ENCODE measurements at places on chromosomes 3 and 15.
A peak's percentile ranks its signal among the peaks of the same experiment; 100 is the strongest.

DNA sequence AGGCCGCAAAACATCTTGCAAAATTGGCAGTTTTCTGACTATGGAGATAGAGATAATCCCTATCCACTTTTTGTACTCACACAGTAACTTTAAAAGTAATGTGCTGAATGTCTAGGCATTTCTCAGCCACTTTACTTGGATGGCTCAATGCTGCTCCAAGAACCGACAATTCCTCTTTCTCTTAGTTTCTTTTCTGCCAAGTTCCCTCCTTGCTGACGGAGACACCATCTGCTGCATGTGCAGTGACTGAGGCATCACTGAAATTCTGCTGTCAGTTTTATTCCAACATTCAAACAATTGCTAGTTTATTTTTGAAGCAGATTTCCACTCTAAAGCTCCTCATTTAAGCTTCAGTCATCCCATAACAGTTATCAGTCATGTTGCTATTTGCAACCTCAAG lies 116.0 kb upstream of the RBMS3 start:
- DNase-seq: no peak

DNA sequence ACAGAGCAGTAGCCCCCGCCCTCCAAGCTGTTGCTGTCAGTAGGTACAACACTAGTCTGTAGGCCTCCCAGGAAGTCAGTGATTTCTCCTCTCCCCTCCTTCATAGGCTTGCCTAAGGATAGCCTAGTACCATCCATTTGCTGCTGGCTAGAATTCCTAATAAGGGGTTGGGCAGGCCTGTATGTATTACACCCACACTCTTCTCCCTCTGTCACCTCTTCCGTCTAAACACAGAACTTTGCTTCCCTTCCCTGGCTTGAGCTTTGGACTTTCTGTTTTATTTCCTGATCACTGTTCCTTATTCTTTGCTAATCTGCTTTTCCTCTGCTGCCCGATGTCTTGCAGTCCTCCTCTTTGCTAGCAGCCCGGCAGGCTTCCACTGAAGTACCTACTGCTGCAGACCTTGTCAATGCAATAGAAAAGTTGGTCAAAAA lies 93.4 kb upstream of the UMPS start:
- DNase-seq: no peak

DNA sequence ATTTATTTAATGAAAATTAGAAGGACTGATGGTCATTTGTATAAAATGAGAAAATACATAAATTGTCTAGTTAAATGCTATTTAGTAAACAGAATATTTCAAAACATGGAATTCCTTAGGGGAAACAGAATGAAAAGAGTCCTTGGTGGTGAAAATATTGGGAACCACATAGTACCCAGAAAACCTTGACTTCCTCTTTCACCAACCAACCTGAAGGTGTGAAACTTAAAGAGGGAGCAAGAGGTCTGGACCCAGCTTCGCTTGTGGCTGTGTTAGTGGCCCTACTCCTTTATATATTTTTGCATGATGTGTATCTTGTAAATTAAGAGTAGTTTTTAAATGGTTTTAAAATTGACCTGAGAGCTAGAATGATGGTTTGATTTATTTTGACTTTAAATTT lies 64.2 kb downstream of the MAP2K5 start:
- no peak for DNase-seq

GRCh38 chr3:14306142-14306541 lies 96.3 kb upstream of the SLC6A6 start:
- no peak for DNase-seq

DNA sequence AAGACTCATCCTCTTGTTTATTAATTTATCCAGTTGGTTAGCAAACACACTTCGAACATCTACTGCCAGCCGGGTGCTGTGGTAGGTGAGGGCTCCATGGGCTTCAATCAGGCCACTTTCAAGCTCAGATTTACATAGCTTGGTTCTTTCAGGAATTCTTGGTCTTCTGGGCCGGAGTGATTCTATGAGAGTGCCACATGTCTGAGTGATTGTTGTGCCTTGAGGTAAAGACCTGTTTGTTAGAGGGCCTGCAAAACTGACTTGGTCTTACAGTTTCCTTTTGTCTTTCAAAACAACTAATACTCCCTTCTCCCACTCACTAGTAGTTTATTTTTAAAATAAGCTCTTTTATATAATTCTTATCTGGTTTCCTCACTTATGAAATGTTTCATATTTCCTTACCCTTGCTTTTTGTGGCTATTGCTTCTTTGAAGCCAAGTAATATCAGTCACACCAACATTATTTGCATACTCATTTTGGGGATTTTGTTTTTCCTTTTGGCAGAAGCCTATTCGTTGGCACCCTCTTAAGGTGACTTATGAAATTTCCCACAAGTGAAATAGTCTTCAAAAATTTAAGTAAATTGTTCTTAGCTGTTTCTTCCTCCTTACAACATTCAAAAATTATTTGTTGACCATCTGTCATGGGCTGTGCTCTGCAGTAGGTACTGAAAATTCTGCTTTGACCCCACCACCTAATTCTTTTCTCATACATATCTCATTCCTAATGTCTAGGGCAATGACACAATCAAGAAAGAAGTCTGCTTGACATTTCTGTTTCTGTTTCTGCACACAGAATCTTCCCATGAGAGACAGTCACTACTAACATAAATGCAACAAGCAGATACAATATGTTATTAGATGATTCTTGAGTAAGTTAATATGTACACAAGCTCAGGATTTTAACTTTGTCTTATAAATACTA lies 120.2 kb downstream of the LRRC28 start:
- DNase-seq: no peak

DNA sequence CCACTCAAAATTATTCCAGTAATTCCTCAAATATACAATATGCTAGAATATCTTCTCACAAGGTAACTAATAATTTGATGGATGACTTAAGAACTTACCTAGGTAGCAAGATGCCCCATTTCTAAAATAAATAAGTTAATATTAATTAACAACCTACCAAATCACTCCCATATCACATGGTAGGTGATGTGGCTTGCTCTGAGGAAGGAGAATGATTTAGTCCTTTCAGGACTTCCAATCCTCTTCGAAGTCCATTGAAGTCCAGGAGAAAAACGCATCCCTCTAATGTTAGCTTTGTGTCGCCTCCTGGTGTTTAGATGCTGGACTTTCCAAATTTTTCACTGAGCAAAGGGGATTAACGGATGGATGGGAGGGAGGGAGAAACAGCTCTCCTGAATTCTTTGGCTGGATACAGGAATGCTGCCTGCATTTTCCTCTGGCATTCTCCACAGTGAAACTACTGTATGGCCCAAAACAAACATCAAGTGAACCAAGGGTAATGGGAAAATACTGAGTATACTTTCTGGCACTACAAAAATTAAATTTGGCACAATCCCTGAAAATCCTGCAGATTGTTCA lies 58.6 kb downstream of the PRICKLE2 start:
- DNase-seq: peak; percentile 64

- no peak for DNase-seq
Measured at GRCh38 chr3:46105306-46105919, 78.1 kb upstream of the XCR1 start.

DNA sequence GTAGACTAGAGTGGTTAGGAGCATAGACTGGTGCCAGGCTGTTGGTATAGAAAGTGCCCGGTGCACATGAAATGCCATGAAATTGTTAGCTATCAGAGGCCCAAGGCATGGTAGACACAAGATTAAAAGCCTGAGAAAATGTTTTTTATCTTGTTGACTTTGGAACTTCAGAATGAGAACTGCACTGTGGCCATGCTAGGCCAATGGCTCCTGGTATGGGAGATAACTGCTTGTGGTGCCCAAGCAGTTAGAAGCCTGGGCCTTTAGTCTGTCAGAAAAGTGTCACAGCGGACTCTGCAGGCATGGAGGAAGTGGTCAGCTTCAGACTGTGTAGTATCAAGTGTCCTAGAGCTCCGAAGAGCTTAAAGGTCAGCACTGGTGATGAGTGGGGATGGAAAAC lies 11.9 kb downstream of the FYCO1 start:
- no peak for DNase-seq

DNA sequence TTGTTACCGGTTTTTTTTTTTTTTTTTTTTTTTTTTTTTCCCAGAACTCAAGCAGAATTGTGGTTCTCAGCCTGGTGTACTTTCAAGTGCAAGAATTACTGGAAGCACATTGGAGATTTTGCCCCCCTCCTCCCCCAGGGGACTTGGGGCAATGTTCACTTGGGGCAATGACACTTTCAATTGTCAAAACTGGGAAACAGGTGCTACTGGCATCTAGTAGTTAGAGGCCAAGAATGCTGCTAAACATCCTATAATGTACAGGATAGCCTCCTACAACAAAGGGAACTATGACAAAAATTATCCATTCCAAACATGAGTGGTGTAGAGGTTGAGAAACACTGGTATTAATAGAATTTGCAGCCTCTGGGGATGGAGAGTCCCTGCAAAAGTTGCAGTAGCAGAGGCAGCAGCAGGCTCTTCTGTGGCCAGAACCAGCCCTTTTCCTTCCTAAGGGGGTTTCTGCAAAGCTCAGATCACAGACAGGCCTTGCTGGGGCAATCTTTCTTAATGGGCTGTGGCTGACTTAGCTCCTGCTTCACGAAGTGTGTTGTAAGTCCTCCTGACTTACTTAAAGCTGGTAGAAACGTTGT lies 144.3 kb upstream of the MRPS22 start:
- no peak for DNase-seq

GRCh38 chr3:49781415-49782199 lies 4.7 kb downstream of the IP6K1 start:
- DNase-seq: no peak

- DNase-seq: no peak
Measured at GRCh38 chr15:48708641-48709040, 63.1 kb upstream of the FBN1 start.

GRCh38 chr3:127458696-127459604 lies 131.6 kb downstream of the TPRA1 start:
- peak; percentile 72 for DNase-seq

GRCh38 chr3:17640466-17640865 lies 102.0 kb downstream of the TBC1D5 start:
- no peak for DNase-seq

DNA sequence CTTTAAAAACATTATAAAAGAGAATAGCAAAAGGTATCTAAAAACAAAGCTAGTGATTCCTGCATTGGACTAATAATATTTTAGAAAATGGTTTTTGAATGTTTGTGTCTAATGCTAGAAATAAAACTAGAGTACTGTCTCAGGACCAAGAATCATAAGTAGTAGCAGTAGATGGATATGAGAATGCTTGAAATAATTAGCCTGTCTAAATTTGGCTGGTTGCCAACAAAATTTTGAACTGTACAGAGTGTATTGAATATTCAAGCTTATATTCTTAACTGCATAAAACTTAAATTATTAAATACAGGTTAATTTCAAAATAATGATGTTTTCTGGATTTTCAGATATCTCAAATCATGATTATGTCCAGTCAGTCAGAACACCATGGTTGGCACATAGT lies 14.0 kb downstream of the ABHD5 start:
- DNase-seq: no peak

- DNase-seq: no peak
Measured at GRCh38 chr3:85837402-85837801, 878.6 kb downstream of the CADM2 start.

DNA sequence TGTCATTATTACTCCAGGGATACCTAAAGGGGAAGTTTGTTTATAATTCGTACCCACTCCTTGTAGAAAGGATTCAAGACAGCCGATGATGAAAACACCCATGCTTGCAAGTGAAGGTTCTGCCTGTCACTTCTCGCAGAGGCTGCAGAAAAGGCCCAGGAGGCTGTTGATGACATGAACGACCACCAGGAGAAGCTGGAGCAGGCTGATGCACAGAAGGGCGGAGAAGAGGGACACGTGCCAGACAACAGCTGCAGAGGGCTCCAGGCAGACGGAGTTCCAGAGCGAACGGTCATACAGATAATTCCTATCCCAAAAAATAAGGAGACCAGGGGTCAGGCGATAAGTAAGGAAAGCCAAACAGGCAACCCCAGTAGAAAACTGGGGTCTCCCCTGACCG lies 5.7 kb upstream of the DYNLT2B start:
- no peak for DNase-seq

GRCh38 chr3:35409991-35410390 lies 229.3 kb upstream of the ARPP21 start:
- no peak for DNase-seq

GRCh38 chr15:72199721-72200212 lies 2.2 kb upstream of the GRAMD2A start:
- DNase-seq: peak; percentile 66

- DNase-seq: no peak
Measured at GRCh38 chr3:184440151-184440550, 60.3 kb downstream of the CHRD start.

GRCh38 chr15:93420050-93420452 lies 331.0 kb upstream of the RGMA start:
- no peak for DNase-seq

GRCh38 chr15:74381481-74381880 lies 14.0 kb upstream of the CYP11A1 start:
- DNase-seq: no peak

GRCh38 chr3:28901018-28901417 lies 379.9 kb upstream of the RBMS3 start:
- no peak for DNase-seq

DNA sequence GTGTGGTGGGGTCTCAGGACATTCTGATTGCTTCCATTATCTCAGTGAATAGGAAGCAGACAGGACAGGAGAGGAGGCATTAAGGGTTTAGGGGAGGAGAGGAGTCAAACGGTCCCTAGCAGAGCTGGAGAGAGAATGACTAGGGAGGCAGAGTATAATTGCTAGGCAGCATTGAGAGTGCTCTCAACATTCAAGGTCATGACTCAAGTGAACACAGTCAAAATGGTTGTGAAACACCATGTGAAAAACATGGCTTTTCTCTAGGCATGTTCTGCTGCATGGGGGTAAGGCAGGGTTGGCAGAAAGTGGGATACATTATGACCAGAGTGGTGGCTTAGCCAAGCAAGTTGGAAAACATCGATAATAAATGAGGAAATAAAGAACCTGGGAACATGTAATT lies 19.5 kb upstream of the HRH1 start:
- DNase-seq: no peak

DNA sequence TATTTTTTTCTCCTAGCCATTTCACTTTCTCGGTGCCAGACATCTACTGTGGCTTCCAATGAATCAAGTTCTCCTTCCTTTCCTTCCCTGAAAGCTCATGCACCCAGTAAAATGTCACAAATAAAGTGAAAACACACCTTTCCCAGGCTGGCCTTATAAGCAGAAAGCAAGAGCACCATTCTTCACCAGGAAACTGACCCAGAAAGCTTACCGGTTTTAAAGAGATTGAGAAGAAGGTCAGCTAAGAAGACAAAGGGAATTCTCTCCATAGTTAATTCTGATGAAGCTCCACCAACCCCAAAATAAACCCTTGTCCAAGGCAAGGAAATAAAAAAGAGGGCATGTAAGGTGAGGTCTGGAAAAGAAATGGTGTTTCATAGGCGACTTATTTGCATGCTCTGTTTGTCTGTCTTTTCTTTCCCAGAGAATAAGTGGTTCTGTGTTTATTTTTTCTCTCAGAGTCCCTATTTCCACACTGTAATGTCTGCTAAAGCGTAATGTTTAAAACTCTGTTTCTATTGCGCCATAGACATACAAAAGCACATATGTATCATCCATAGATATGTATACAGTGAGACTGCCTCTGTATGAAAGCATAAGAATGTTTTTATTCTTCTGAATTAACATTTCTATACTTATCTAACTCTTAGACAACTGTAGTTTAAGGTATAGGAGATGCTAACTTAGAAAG lies 2.8 kb downstream of the LSAMP start:
- no peak for DNase-seq

GRCh38 chr15:72271895-72272212 lies 500 bp downstream of the PARP6 start:
- no peak for DNase-seq

GRCh38 chr3:4862973-4863372 lies 116.3 kb upstream of the BHLHE40 start:
- DNase-seq: no peak

GRCh38 chr3:87576752-87577151 lies 300.4 kb upstream of the POU1F1 start:
- no peak for DNase-seq

Measured in NT2/D1 (cell line).